NCI-H1048 (cell line): ENCODE measurements at places on chromosomes 12 and 14.

DNA sequence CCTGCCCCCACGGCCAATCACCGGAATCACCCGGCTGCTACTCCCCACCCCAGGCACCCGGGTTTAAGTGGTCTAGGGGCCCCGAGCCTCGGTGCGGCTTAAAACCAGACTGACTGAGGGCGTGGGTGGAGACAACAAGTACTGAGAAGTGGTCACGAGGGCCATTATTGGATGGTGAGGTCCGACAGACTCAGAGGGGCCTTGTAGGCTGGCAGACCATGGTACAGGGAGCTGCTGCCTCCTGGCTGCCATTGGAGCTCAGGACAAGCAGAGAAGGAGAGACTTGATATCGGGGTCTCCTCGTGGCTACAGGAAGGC, 54.1 kb downstream of the FBRSL1 start:
- DNase-seq = no peak

DNA sequence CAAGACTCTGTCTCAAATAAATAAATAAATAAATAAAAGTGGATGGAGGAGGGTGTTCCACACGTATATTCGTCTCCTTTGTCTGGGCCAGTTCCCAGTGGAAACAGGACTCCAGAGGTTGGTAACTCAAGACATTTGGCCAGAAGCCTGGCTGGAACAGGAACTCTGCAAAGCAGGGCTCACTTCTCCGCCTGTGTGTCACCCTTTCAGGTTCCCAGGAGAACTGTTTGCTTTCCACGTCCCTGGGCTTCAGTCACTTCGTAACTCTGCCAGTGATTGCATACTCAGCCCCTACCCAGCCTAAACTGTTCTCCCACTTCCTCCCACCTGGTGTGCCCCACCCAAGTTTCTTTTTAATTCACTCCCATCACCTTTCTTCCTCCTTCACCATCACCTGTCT, 7.0 kb upstream of the UBE2N start:
- no peak for DNase-seq

DNA sequence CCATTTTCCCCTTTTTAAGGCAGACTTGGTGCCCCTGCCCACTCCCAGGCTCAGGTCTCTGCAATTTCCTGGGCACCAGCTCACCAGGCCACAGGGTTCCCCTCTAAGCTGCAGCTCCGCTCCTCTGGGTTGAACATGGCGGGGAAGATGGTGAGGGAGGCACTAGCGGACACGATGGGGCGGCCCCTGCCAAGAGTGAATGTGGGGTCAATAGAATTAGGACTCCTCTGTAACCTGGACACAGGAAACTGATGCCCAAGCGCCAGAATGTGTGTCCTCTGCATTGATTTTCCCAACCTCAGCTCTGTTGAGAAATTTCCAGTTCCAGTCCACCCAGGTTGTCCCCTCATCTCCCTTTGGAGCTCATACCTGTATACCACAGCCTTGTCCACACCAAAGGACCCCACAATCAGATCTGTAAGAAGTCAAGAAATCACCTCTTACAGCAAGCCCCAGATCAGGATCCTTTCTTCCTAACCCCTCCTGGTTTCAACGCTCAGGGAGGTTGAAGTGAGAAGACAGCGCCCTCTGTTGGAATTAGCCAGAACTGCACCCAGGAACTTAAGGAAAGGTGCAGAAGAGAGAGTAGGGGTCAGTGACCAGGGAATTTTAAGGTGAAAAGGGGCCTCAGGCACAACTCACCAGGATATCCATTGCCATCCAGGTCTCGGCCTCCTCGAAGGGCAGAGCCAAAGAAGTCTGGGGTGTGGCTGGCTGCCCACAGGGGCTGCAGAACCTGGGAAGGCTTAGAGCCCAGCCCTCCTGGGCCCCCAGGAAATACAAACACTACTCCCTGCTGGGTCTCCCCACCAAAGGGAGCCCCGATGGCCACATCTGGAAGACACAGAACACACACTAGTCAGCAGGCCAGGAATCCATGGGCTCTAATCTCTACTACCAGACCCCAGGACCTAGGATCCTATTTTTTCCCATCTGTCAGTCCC, 14.7 kb downstream of the ITGA5 start:
- DNase-seq = peak; percentile 26

- DNase-seq = no peak
Observed at GRCh38 chr14:55744321-55744720, 164.3 kb downstream of the KTN1 start.

- no peak for DNase-seq
Observed at GRCh38 chr12:24697769-24698168, 251.1 kb downstream of the BCAT1 start.

GRCh38 chr14:88424573-88424972, 39.1 kb downstream of the SPATA7 start:
- no peak for DNase-seq

DNA sequence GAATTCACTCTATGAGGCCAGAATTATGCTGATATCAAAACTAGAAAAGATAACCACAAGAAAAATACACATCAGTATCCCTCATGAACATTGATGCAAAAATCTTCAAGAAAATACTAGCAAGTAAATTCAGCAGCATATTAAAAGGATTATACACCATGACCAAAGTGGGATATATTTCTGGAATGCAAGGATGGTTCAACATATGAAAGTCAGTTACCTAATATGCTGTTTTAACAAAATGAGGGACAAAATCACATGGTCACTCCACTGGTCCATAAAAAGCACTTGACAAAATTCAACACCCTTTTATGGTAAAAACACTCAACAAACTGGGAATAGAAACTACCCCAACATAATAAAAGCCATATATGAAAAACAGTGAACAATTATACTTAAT, 40.3 kb downstream of the TECPR2 start:
- DNase-seq = no peak

GRCh38 chr12:54173066-54173726, 15.6 kb downstream of the SMUG1 start:
- peak; percentile 40 for DNase-seq

- no peak for DNase-seq
Observed at GRCh38 chr12:130762319-130762675, 46.2 kb upstream of the RIMBP2 start.

DNA sequence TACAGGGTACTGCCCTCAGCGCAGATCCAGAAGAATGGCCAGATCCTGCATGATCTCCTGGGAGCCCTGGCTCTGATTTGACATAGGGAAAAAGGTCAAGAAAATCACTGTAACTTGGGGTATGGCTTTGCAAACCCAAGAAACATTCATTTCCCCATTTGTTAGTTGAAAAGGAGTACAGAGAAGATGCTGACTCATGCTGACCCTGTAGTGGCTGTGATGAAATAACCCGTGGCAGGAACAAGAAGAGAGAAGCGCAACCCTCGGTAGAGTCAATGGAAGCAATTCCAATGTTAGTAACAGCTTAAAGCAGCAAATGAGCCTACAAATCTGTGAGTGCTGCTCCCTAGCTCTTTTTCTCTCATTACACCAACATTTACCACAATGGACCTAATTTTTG, 281.6 kb upstream of the NPAS3 start:
- no peak for DNase-seq

GRCh38 chr12:86249851-86250250, 6.3 kb downstream of the MGAT4C start:
- DNase-seq = no peak

- DNase-seq = no peak
Observed at GRCh38 chr14:20482382-20482781, 13.2 kb downstream of the PNP start.

DNA sequence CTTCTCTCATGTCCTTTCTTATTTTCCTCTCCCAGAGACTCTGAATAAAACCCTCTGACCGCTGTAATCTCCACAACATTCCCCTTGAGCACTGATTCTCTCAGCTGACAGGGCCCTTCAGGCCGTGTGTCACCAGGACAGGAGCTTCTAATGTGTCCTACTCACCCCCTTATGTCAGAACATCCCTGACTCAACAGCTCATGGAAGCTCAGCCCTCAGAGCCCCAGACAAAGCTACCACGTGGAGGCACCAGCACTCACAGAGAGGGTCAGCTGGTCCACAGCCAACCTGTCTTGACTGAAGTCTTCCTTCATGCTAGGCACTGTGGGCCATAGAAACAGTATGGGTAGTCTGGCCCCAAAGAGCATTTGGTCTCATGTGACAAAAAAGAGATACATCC, 49.8 kb downstream of the SMUG1 start:
- DNase-seq = no peak

GRCh38 chr14:106302661-106303060, 776.3 kb downstream of the TMEM121 start:
- no peak for DNase-seq

GRCh38 chr14:72123755-72124154, 191.5 kb downstream of the RGS6 start:
- DNase-seq = no peak

- no peak for DNase-seq
Observed at GRCh38 chr12:52256584-52256935, 17.9 kb upstream of the KRT86 start.

- no peak for DNase-seq
Observed at GRCh38 chr14:52850451-52850909, 59.1 kb upstream of the GNPNAT1 start.

DNA sequence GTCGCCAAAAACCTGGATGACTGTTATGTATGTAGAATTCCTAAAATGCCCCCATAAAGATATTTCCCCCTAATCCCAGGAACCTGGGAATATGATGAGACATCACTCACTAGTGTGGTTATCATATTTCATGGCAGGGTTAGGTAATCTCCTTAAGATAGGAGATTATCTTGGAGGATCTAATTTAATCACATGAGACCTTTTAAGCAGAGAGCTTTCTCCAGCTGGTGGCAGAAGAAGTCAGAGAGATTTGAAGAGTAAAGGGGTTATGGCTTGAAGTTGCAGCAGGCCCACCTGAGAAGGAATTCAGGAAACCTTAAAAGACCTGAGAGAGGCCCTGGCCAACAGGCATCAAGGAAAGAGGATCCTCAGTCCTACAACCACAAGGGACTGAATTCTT, 53.6 kb downstream of the DYRK2 start:
- DNase-seq = no peak

DNA sequence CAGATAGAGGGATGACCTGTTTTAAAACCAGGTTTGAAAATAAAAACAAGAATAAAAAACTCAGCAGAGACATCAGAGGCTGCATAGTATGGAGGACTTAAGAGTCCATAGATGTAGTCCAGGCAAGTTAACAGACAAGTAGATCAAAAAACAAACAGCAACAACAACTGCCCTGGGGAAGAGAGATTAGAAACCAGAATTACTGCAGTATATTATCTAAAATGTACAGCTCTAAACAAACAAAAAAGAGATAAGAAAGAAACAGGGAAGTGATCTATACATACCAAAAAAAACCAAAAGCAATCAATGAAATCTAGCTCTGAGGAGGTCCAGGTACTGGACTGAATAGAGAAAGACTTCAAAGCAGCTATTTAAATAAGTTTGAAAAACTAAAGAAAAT, 48.8 kb downstream of the ACSM4 start:
- no peak for DNase-seq

- DNase-seq = no peak
Observed at GRCh38 chr14:84006643-84007155, 1523.2 kb upstream of the FLRT2 start.

DNA sequence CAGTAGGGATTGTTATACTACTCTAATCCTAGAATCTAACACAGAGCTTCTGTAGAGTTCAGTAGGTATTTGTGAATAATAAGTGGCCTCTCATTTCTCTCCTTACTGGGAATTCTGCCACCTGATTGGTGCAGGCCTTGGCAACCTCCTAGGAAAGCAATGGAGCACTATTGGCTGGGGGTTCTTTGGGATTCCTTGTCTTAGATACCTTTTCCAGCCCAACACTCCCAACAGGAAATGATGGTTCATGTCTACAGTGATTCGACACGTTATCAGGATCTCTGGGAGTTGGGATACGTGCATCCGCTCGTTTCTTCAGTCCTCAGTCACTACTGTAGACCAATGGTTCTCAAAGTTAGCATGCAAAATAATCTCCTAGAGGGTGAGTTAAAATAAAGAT, 67.4 kb downstream of the ELK3 start:
- DNase-seq = no peak

GRCh38 chr12:89858718-89859117, 150.1 kb upstream of the ATP2B1 start:
- DNase-seq = no peak

DNA sequence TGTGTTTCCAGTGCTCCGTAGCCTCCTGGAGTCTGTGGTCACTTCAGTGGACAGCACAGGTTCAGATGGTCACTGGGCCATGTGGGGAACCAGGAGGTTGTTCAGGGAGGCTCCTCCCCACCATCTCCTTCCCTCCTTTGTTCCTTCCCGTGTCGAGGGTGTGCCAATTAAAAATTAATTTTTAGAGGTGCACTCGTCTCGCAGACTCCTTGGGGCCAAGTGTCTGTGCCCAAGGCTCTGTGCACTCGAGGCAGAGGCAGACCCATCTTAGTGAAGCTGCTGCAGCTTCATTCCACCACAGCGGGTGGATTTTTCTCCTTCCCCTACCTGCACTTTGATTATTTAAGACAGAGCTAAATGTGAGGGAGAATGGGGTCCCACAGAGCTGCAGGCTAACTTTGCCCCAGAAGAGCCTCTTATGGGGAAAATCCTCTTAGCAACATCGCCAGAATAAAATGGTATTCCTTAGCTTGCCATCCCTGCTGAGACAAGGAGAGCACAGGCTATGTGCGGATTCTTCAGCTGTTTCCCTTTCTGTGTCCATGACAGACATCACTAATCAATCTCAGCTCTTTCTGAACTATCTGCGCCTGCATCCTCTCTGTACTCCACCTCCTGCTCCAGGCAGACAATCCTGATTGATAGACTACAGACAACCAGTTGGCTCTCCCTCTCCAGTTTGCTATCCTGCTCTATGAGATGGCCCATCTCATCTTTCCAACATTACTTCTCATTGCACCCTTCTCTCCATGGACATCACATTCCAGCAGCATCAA, 159.5 kb downstream of the VRK1 start:
- no peak for DNase-seq

- no peak for DNase-seq
Observed at GRCh38 chr12:107026806-107027635, 40.1 kb upstream of the MTERF2 start.

GRCh38 chr14:74980731-74981461, 21.8 kb upstream of the EIF2B2 start:
- DNase-seq = no peak

- no peak for DNase-seq
Observed at GRCh38 chr12:57237932-57238853, 8.7 kb downstream of the SHMT2 start.

- no peak for DNase-seq
Observed at GRCh38 chr12:57811028-57811755, 7.3 kb downstream of the AVIL start.
